ENCODE measurements at places on chromosomes 11 and 22. TPM values are rescaled to one million over a fixed set of nuclear protein-coding genes. Genes with fewer than 3 reads are reported as not detected.

Gene PRR33
- not detected for total RNA-seq

Gene PC
- total RNA-seq, result 10.1 TPM

Gene PLA2G3
- not detected for total RNA-seq

Gene TYR
- not detected for total RNA-seq

Gene OR8G5
- total RNA-seq, result not detected

- no peak for DNase-seq
These were observed 8.1 kb downstream of the UPK3A start for GRCh38 chr22:45292731-45293442.
